KBM-7 (cell line): ENCODE measurements at places on chromosomes 13 and 19.

GRCh38 chr13:73224703-73225102 is 165.9 kb downstream of the KLF5 start:
- no peak for DNase-seq

- no peak for DNase-seq
Measured at GRCh38 chr19:4224470-4224869, 4.9 kb upstream of the EBI3 start.

- DNase-seq, result no peak
Measured at GRCh38 chr13:79571147-79571546, 90.2 kb downstream of the NDFIP2 start.

DNA sequence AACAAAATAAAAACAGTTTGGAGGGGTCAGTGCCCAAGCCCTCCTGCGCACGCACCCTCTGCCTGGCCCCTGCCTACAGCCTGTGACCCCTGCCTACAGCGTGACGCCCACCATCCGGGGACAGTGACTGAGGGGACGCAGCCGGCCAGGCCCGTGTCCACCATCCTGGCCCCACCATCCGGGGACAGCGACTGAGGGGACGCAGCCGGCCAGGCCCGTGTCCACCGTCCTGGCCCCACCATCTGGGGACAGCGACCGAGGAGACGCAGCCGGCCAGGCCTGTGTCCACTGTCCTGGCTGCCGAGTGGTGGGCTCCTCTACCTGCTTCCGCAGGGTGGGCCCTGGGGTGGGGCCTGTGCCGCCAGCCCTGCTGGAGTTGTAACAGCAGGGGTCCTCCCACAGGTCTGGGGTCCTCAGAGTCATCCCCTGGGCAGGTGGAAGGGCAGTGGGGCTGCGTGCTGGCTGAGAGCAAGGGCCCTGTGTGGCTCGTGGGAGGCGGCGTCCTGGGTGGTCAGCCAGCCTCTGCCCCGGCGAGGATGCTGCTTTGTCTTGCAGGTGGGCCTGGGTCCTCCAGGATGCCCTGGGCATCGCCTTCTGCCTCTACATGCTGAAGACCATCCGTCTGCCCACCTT is 14.3 kb downstream of the SPPL2B start:
- DNase-seq, result no peak

DNA sequence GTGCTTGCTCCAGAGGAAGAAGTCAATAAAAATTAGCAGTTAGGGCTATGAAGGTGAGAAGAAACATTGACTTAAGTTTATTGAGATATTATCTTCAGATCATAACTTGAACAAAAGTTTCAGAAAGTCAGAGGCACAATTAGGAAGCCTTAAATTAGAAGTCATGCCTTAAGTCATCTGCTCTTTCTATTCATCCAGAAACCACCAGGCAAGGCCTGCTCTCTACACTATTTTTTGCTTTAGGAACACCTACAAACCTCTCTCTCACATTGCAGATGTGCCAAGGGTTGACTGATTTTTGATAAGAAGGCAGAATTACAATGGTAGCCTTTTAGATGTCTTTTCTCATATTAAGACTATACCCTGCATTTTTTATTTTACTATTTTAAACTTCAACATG is 268.7 kb downstream of the SPRY2 start:
- DNase-seq, result no peak

- DNase-seq, result no peak
Measured at GRCh38 chr13:40340368-40341095, 325.9 kb downstream of the FOXO1 start.

- no peak for DNase-seq
Measured at GRCh38 chr19:1700733-1701663, 48.6 kb upstream of the TCF3 start.

GRCh38 chr13:110340812-110341444 is 33.8 kb downstream of the COL4A2 start:
- DNase-seq, result no peak

DNA sequence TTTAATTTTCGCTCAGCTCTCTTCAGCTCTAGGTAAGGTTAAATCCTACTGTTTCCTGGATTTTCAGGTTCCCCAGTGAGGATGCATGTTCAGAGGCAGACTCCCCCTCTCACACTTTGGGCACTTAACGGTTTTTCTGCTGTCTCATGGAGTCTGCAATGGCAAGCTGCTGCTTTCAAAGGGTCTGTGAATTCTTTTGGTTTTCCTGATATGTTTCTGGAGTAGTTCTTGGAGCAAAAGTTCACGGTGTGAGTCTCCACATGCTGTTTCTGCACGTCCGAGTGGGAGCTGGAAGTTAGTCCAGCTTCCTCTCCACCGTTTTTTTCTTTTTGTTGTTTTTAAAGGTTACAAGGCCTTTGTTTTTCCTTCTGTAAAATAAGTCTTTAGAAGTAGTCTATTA is 35.4 kb downstream of the DNAJC15 start:
- DNase-seq, result no peak

GRCh38 chr19:47446534-47447469 is 24.9 kb downstream of the SLC8A2 start:
- peak; percentile 84 for DNase-seq

DNA sequence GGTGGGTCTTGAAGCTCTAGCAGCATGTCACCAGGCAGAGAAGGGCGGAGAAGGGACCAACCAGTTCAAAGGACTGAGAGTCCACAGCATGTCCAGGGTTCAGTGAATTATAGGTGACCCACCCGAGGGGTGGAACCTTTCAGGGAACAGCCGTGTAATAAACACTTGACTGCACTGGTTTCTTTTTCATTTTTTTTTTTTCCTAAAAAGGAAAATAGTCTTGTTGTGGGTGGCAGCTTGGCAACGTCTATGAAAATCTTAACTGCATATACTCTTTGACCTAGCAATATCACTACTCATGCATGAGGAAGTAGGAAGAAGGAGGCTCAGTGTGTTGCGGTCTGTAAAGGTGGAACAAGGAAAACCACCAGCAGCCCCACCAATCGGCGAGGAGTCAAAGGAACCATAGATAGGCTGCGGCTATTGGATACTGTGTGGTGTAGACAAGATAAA is 13.0 kb upstream of the MYH14 start:
- peak; percentile 67 for DNase-seq

- DNase-seq, result no peak
Measured at GRCh38 chr13:23632048-23632582, 61.9 kb downstream of the TNFRSF19 start.

DNA sequence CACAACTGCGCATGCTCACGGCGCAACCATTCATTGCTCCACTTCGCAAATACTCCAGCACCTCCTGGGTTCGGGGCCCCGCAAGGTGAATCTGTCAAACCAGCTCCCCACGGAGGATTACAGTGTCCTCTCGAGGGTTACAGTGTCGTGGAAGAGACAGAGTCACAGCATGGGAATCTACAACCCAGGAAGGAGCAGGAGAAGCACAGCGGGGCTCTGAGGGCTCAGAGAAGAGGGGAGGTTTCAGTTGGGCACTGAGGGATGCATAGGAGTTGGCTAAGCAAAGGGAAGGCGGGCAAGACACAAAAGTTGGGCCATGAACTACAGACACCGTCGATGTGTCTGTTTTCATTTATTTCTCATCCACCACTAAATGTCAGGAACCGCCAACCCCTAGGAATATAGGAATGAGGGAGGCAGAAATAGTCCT is 1.0 kb upstream of the GTF2F1 start:
- DNase-seq, result no peak

DNA sequence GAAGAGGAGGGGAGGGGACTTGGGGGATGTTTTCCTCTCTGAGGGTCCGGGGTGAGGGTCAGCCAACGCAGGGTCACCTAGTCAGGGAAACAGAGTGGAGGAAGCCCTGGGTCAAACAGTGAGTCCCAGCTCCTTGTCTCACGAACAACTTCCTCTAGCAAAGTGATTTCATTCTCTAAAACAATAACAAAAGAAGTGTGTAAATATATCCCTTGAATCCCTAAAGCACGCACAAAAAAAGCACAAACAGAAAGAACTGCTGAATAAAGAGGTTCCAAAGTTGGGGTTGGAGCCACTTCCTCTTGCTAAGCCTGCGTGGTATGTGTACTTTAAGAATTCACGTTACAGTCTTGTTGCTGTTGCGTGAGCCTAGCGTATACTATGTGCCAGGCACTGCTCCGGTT is 1.5 kb upstream of the C5AR2 start:
- DNase-seq, result no peak

GRCh38 chr13:113178070-113178895 is 19.8 kb downstream of the PROZ start:
- DNase-seq, result no peak

DNA sequence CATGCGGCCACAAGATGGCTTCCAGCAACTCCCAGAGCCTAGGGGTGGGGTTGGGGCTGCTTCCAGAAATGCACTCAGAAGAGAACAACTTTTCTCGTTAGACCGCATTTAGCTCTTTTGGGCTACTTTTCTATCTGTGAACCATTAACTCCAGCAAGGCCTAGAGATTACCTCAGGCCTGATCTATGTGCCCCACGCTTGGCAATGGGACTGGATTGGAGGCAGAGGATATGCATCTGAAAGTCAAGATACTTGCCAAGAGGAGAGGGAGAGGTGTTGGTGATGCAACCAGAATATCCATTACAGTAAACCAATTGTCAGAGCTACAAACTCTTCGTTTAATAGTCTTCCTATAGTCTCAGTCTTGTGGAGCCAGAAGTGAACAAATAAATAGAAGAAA is 177.7 kb downstream of the TDRD3 start:
- no peak for DNase-seq

GRCh38 chr13:108669381-108669780 is 40.0 kb downstream of the MYO16 start:
- no peak for DNase-seq

DNA sequence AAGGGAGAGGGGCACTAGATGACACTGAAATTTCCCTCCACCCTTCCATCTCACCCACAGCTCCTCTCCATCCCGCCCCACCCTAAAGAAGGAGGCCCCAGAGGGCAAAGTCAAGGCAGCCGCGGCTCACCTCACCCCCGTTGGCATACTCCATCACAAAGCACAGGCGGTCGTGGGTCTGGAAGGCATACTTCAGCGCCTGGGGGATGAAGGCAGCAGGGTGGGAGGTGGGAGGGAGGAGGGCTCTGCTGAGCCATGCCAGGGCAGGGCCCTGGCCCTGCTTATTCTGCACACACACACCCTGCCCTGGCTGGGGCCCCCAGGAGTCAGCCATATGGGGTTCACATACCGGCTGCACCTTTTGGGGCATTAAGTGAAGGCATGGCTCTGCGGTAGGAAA is 12.3 kb upstream of the CCNP start:
- no peak for DNase-seq

- DNase-seq, result peak; percentile 35
Measured at GRCh38 chr19:14603990-14604387, 21.1 kb downstream of the CLEC17A start.

DNA sequence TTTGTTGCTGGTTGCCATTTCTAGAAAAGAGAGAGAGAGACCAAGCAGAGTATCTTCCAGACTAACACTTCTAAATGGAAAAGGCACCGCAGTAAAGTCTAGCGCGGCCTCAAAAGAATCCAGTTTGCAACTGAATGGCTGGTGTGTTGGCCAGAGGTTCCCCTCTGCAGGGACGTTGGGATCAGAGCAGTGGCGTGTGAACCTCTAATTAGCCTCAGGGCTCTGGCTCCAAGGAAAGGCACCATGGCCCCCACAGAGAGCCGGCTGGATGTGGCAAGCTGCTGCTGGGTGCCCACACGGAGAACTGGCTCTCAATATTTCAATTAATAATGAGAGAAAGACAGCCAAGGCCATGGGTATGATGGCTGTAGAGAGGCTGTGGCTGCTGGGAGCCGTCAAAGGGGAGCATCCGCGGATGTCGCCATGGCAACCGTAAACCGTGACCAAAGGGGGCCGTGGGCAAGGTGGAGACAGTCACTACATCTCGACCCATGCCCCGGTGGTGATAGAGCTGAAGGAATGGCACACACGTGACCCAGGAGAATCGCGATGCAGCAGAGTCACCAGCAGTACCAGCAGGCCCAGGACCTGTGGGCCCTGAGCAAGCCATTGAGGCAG is 9.5 kb downstream of the VSTM2B start:
- DNase-seq, result no peak

GRCh38 chr19:13033819-13034611 is 38.7 kb downstream of the NFIX start:
- DNase-seq, result peak; percentile 63

- DNase-seq, result no peak
Measured at GRCh38 chr19:27681972-27682371, 1531.0 kb downstream of the UQCRFS1 start.

GRCh38 chr13:102901615-102902305 is 55.9 kb downstream of the ERCC5 start:
- DNase-seq, result no peak

GRCh38 chr19:29904017-29904416 is 38.0 kb upstream of the URI1 start:
- DNase-seq, result no peak

DNA sequence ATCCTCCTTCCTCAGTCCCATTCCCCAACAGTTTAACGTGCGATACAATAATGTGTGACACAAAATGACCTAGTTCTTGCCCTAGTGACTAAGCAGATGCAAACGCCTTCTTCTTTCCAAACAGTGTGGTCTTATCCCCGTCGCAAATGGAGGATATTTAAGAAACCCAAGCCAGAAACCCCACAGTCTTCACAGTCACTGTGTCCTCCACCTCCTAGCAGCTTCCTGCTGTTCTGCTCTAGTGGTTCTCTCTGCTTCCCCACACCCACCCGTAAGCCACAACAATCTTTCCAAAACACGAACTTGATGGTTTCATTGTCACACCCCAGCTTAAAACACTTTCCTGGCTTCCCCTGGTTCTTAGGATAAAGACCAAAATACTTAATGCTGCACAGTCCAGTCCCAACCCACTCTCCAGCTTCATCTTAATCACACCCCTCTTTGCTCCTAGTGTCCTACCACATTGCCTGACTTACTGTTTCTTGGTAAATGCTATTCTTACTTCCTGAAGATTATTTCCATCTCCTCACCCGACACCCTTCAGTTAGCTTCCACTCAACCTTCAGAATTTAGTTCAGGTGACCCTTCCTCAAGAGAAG is 32.3 kb downstream of the ITM2B start:
- peak; percentile 95 for DNase-seq

GRCh38 chr13:91722267-91722884 is 324.0 kb downstream of the GPC5 start:
- peak; percentile 25 for DNase-seq

DNA sequence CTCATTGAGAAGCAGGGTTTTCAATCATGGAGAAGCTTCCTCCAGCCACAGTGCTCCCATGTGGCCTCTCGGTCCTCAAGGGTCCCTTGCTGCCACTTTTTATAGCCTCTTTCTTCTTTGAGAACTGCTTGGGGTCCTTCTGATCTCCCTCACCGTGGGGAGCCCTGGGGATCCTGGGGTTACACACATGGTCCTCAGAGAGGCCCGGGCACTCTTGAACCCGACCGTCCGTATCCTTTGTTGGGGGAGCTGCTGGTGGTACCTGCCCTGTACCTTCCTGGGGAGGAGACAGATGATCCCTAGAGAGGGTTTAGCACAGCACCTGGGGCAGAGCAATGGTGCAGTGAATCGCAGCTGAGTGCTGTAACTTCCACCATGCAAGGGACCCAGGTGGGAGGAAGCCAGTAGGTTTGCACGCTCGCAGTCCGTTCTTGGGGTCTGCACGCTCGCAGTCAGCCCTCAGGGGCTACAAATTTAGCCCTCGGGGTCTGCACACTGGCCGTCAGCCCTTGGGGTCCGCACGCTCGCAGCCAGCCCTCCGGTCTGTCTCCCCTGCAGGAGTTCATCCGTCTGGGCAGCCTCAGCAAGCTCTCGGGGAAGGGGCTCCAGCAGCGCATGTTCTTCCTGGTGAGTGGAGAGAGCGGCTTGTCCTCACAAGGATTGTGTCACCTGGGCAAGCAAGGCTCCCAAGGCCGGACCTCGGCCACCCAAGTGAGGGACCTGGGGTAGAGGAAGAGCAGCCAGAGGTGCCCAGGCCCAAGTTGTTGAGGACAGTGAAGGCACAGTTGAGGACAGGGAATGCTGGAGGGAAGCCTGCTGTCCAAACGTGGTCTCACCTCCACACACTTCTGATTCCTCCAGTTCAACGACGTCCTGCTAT is 138.4 kb downstream of the STK24 start:
- no peak for DNase-seq

- DNase-seq, result no peak
Measured at GRCh38 chr19:7619671-7620441, 9.5 kb downstream of the XAB2 start.
